Progenitor cell of endocrine pancreas (in vitro differentiated cells): ENCODE measurements at places on chromosomes 13 and 19. TPM values are rescaled to one million over a fixed set of nuclear protein-coding genes. Genes with fewer than 3 reads are reported as not detected.

DNA sequence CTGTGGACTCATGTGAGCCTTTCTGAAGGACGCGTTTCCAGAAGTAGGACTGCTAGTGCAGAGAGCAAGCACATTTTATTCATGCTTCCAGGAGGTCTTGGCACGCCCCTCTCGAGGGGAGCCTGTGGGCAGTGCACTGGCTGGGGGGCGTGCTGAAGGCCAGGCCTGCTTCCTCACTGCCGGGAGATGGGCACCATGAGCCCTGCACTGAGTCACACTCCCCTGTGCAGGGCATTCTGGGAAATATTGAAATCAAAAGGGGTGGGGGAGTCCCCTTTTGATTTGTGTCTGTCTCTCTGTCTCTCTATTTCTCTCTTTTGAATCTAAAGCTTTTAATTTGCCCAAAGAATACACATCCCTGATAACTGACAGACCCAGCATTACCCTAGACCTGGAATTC is 34.0 kb downstream of the DPF1 start:
- no peak for DNase-seq
- no peaks in the 10 kb centered on the region for H3K4me1 ChIP-seq
- peak overlapping the region; percentile 69 for H3K27ac ChIP-seq
- no peaks in the 10 kb centered on the region for H3K27me3 ChIP-seq

DNA sequence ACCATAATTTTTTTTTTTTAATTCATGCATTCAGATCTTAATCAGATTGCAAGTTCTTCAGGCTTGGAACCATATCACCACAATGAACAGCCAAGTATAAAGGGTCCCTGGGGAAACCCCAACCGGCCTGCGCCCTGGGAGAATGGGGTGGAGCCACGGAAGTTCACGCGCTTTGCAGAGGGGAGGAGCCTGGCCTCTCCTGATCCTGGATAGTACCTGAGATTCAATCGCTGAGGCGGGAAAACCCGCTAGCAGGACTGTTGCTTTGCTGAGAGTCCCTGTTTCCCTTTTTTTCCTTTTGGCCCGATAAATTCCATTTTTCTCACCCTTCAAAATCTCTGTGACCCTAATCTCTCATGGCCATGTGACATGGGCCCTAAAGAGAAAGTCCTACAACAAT is 385.1 kb downstream of the IRS2 start:
- no peak overlapping the region for H3K4me3 ChIP-seq
- no peaks in the 10 kb centered on the region for H3K4me1 ChIP-seq
- no peak overlapping the region for H3K27ac ChIP-seq

GRCh38 chr13:84574851-84575250 is 692.6 kb upstream of the SLITRK1 start:
- no peak overlapping the region for H3K4me3 ChIP-seq
- H3K27ac ChIP-seq: no peak overlapping the region
- no peaks in the 10 kb centered on the region for H3K36me3 ChIP-seq
- H3K27me3 ChIP-seq: no peaks in the 10 kb centered on the region
- H3K4me1 ChIP-seq: no peaks in the 10 kb centered on the region

- H3K27me3 ChIP-seq: no peaks in the 10 kb centered on the region
- no peak for DNase-seq
- H3K36me3 ChIP-seq: no peaks in the 10 kb centered on the region
- peaks cover 10% of the 10 kb centered on the region for H3K4me1 ChIP-seq
These were observed 1528.0 kb downstream of the SLITRK5 start for GRCh38 chr13:89199138-89199537.

DNA sequence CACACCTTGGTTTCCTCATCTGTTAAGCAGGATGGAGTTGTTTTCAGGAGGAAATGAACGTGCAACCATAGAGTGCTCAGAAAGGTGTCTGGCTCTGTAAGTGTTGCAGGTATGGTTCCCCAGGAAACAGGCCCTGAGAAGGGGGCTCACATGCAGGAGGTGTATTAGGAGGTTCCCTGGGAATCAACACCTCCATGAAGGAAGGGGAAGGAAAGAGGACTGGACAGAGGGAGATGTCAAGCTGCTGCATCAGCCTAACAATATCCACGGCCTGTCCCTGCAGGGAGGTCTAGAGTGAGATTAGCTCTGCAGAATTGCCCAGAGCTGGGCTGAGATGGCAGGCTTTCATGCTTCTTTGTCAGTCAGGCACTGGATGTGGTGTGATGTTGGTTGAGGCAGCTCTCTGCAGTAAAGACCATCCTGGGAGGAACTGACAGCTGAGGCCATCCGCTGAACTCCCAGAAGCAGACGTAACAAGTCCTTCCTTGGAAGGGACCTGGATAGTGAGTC is 373.3 kb downstream of the ZNF536 start:
- no peak overlapping the region for H3K4me3 ChIP-seq
- H3K27me3 ChIP-seq: peaks cover 22% of the 10 kb centered on the region
- no peak for DNase-seq

DNA sequence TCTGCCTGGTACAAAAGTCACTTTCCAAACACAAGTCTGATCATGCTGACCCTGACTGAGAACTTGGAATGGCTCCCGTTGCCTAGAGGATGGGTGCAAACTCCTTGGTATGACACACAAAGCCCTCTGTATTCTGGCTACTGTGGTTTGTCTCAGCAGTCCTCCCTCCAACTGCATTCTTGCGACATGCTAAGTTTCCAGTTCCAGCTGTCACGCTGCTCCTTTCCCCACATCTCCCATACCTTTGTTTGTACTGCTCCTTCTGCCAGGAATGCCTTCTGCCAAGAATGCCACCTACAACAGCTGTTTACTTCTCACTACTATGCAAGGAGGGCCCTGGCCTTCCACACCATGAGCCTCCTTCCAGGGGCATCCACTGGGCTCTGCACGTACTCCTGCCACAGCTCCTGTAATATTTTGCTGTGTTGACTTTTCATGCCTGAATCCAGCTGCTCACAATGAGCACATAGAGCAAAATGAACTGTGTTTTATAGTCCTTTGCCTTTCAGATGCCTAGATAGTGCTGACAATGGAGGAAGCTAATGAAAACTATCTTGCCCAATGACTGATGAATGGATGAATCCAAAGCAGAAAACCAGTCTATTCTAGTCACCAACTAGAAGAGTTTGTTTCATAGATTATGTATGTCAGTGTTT is 543.7 kb downstream of the EFNB2 start:
- H3K27ac ChIP-seq: peak overlapping the region; percentile 59
- peaks cover 3% of the 10 kb centered on the region for H3K27me3 ChIP-seq
- H3K4me1 ChIP-seq: peaks cover 4% of the 10 kb centered on the region
- no peak for DNase-seq
- H3K4me3 ChIP-seq: no peak overlapping the region

DNA sequence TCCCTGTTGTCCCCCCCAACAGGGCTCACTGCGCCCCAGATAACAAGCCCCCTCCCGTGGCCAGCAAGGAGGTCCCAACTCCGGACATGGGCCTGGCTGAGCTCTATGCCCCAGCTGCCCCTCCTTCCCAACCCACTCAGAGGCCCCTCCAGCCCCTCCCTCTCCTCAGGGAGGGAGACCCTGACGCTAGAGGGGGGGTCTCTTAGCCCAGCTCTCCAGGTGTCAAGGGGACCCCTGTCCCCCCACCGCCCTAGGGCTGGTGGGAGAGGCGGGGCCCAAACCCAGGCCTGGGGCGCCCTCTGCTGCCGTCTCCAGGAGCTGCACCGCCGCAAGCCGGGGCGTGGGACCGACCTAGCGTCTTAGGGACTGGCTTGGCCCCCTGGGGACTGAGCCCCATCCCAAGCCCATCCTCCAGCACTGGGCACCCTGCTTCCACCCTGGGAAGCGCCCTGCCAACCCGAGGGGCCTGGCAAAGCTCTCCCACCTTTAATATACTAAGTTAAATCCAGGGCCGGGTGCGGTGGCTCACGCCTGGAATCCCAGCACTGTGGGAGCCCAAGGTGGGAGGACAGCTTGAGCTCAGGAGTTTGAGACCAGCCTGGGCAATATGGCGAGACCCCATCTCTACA is 1.4 kb downstream of the GRIN3B start:
- H3K27ac ChIP-seq: no peak overlapping the region
- no peaks in the 10 kb centered on the region for H3K4me1 ChIP-seq
- H3K36me3 ChIP-seq: peaks cover 2% of the 10 kb centered on the region
- DNase-seq: peak; percentile 69
- H3K27me3 ChIP-seq: peaks cover 42% of the 10 kb centered on the region
- H3K4me3 ChIP-seq: no peak overlapping the region

GRCh38 chr13:97231118-97231828 is 9.1 kb downstream of the MBNL2 start:
- no peak overlapping the region for H3K4me3 ChIP-seq
- H3K36me3 ChIP-seq: peaks cover 16% of the 10 kb centered on the region
- H3K4me1 ChIP-seq: peaks cover 38% of the 10 kb centered on the region
- no peaks in the 10 kb centered on the region for H3K27me3 ChIP-seq
- peak overlapping the region; percentile 25 for H3K27ac ChIP-seq

- H3K4me1 ChIP-seq: peaks cover 4% of the 10 kb centered on the region
- no peak for DNase-seq
- no peak overlapping the region for H3K4me3 ChIP-seq
- no peaks in the 10 kb centered on the region for H3K27me3 ChIP-seq
- no peaks in the 10 kb centered on the region for H3K36me3 ChIP-seq
- H3K27ac ChIP-seq: no peak overlapping the region
These were observed 71.2 kb downstream of the PCDH9 start for GRCh38 chr13:67158903-67159302.

DNA sequence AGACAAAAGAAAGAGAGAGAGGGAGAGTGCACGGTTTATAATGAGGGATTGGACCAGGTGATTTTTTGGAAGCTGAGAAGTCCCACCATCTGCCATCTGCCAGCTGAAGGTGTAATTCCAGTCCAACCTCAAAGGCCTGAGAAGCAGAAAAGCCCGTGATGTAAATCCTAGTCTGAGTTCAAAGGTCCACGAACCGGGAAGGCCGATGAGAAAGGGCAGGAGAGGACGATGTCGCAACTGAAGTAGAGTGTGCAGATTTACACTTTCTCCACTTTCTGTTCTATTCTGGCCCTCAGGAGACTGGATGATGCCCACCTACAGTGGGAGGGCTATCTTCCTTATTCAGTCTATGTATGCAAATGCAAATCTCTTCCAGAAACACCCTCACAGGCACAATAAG is 500.0 kb downstream of the DIAPH3 start:
- H3K27ac ChIP-seq: no peak overlapping the region
- H3K36me3 ChIP-seq: peaks cover 6% of the 10 kb centered on the region
- no peaks in the 10 kb centered on the region for H3K27me3 ChIP-seq
- no peaks in the 10 kb centered on the region for H3K4me1 ChIP-seq
- no peak for DNase-seq
- H3K4me3 ChIP-seq: no peak overlapping the region

GRCh38 chr19:49497047-49497788 is 984 bp downstream of the RPS11 start:
- H3K27ac ChIP-seq: peak overlapping the region; percentile 95
- peaks cover 22% of the 10 kb centered on the region for H3K36me3 ChIP-seq
- no peak for DNase-seq
- peak overlapping the region; percentile 94 for H3K4me3 ChIP-seq
- H3K27me3 ChIP-seq: no peaks in the 10 kb centered on the region
- H3K4me1 ChIP-seq: peaks cover 20% of the 10 kb centered on the region

DNA sequence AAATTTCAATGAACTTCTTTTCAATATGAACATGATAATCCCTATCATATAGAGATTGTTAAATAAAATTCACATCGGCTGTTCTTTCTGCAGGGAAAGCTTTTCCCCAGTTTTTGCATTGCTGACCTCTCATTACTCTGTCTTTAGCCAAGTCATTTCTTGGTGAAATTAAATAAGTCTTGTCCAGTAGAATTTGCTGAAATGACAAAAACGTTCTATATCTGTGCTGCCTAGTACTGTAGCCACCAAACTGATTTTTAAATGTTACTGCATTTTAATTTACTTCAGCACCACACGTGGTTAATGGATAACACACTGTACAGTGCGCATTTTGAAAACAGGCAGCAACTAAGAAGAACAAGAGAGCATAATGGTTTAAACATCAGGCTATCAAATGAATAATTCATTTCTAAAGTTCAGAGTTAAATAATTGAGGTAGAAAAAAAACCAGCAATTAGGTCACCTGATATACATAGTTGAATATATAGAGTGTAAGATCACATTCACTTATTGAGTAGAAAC is 178.9 kb downstream of the LIG4 start:
- peaks cover 2% of the 10 kb centered on the region for H3K4me1 ChIP-seq
- no peak overlapping the region for H3K4me3 ChIP-seq
- no peak overlapping the region for H3K27ac ChIP-seq

DNA sequence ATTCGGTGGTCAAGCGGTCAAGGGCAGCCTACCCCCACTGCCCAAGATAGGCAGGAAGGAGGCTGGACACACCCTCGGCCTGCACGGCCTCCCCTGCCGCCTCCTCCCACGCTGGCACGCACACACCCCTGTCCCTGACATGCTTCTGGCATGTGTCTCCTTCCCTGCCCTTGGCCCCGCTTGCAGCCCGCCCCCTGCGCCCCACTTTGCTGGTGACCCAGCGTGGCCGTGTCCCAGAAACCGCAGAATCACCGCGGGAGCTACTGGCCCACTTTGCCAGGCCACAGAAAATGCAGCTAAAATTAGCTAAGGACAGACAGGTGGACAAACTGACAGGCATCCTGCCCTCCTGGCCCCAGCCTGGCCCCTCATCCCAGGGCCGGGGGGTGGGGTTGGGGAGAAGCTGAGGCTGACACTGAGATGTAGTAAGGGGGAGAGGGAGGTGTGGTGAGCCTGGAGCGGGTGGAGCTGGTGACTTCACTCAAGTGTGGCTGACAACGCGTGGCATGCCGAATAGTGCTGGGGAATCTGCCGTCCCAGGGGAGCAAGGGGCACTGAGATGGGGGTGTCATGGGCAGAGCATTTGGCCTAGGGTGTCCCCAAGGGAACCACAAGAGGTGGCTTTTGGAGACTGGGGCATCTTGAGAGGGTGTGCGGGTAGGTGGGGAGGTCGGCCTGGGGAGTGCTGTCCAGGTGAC is 2.4 kb downstream of the SHANK1 start:
- peaks cover 4% of the 10 kb centered on the region for H3K4me1 ChIP-seq
- no peak for DNase-seq
- H3K36me3 ChIP-seq: no peaks in the 10 kb centered on the region
- peak overlapping the region; percentile 53 for H3K4me3 ChIP-seq
- H3K27ac ChIP-seq: no peak overlapping the region

DNA sequence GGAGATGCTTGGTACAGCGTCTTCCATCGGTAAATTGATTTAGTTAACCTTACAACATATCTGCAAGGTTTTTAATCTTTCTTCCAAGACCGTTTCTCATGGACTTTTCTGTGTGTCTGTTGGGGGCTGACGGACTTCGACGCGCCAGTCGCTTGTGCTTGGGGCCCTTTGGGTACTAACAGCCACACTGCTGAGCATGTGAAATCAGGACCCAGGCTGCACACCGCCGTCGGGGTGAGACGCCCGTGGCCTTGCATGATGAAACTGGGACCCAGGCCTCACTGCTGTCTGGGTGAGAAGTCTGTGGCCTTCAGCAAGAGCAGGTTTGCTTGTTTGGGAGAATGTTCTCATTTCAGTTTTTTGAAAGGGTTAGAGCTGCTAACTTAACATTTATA is 9.8 kb downstream of the ATP4B start:
- DNase-seq: no peak
- no peaks in the 10 kb centered on the region for H3K4me1 ChIP-seq

Gene RAVER1
- total RNA-seq: 50.5 and 53.4 TPM in 2 replicates

Gene ZNF440
- 21.9 and 23.2 TPM in 2 replicates for total RNA-seq

Gene ZNF610
- 24.8 and 27.1 TPM in 2 replicates for total RNA-seq
